ENCODE measurements at places on chromosomes 16 and 17.

- no peak for DNase-seq
Measured at GRCh38 chr16:7391694-7392093, 59.0 kb downstream of the RBFOX1 start.

DNA sequence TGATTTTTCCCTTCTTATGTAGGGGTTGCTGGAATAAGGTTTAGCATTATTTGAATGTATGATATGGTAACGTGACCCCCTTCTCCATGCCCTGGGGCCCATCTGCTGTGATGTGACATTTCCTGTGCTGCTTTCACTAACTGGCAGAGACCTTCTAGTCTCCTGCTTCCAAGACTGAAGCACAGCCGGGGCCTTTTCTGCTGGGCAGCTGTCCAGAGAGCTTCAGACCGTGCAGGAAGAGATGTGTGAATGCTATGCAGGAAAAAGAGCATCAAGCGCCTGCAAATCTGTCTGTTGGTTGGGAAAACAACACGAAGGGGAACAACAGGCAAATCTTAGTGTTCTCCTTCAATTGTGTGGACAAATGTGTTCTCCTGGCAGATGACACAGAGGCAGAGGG lies 128.5 kb downstream of the SPACA3 start:
- no peak for DNase-seq

DNA sequence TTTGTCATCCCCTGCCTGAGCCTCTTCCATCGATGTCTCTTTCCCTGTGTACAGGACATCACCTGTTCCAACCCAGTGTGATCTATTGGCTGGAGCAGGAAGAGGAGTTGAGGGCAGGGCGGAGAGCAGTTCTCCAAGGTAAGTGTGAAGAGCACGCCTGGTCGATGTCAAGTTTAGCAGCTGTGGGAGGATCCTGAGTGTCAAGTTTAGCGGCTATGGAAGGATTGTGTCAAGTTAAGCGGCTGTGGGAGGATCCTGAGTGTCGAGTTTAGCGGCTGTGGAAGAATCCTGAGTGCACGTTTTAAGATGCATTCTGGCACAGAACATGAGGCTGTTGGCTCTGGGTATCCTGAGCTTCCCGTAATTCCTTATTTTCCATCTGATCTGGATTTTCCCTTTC lies 7.2 kb downstream of the ZNF778 start:
- DNase-seq = no peak

DNA sequence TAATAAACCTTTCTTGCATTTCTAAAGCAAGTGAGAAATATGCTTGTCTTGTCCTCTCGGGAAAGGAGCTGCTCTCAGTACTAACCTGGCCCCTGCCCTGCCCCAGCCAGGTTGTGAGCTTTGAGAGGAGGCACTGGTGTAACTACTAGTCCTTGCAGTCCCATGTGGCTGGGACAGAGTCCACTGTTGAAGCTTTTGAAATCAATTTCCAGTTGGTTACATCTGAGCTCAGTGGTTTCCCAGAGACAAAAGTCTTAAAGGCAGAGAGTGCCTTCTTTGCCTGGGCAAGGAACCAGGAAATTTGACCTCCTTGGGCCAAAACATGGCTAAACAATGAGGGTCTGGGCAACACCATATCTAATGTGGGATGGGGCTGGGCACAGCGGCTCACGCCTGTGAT lies 48.7 kb downstream of the GSG1L start:
- no peak for DNase-seq

- DNase-seq = no peak
Measured at GRCh38 chr16:55372792-55373488, 48.9 kb downstream of the IRX6 start.

DNA sequence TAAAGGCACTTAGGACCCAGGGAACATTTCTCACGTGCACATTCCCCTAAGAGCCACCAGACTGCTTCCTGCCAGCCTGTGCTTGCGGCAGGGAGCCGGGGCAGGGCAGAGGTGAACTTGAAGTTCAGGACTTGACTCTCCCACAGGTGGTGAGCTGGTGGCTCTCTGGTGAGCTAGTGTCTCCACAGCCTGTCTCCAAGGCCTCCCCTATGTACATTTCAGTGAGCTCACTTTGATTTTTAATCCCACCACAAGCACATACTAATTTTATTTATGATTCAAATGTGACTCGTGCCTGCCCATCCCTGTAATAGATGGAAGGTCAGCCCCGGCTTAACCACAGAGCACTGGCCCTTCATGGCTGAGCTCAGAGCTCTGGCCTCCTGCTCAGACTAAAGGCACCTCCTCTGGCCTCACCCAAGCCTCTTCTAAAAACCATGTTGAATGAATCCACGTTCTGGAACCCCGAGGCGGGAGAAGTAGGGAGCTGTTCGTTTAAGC lies 9.2 kb downstream of the SNN start:
- no peak for DNase-seq

GRCh38 chr17:16926061-16926511 lies 45.8 kb downstream of the TNFRSF13B start:
- no peak for DNase-seq

DNA sequence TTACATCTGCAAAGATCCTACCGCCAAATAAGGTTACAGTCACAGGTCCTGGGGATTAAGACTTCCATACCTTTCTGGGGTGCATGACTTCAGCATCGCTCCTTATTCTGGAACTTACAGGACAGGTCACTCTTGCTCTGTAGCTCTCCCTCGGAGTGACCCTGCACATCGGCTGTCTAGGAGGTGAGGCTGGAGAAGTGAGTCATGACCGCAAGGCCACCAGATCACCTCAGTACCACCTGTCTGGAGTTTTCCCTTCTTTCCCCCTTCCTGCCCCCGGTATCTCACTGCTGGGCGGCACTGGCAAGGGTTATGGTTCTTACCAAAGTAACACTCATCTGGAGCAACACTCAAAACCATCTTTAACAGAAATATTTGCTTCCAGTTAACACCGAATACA lies 374.8 kb downstream of the SLC39A11 start:
- DNase-seq = no peak

GRCh38 chr16:56851671-56852400 lies 13.2 kb upstream of the SLC12A3 start:
- DNase-seq = no peak

- no peak for DNase-seq
Measured at GRCh38 chr17:30405161-30405560, 26.4 kb downstream of the CPD start.

GRCh38 chr17:3660311-3660891 lies 8.0 kb downstream of the TAX1BP3 start:
- no peak for DNase-seq

GRCh38 chr17:29168079-29168758 lies 12.0 kb downstream of the MYO18A start:
- DNase-seq = no peak

Measured in activated T-cell treated with anti-CD3 and anti-CD28 coated beads, Interleukin-2, amount 50 U/mL, for 1 hour (primary cell).